Activated T-helper 1 cell treated with anti-CD3 and anti-CD28 coated beads, Interleukin-12 subunit alpha, Interleukin-12 subunit beta, Interleukin-2, Interleukin-4 antibody, amounts not matched to agents 30 ng/mL and 10 ng/mL and 1 ng/mL, durations not matched to agents 14 hours and 24 hours and 36 hours (primary cell): ENCODE measurements at places on chromosomes 4 and X.
A peak's percentile ranks its signal among the peaks of the same experiment; 100 is the strongest.

GRCh38 chrX:29617725-29618124 is 597.6 kb upstream of the MAGEB2 start:
- no peak overlapping the region for H3K4me3 ChIP-seq
- no peaks in the 10 kb centered on the region for H3K27me3 ChIP-seq
- no peaks in the 10 kb centered on the region for H3K4me1 ChIP-seq

DNA sequence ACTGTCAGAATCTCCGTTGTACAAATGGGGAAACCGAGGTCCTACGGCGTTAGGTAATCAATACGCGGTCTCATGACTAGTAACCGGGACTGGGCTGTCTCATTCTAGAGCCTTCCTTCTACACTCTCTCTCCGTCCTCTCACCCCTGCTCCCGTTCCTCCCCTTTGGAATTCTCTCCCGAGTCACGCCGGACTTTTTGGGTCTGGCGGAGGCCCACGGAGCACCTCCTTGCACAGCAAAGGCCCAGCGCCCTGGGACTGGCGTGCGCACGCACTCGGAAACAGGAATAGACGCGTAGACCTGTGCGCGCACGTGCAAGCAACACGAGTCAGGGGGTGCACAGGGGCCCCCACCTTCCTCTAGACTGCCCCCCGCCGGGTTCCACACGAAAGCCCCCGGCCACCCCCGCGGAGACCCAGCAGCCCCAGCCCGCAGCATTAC is 361 bp downstream of the QDPR start:
- H3K27me3 ChIP-seq = peaks cover 13% of the 10 kb centered on the region
- H3K36me3 ChIP-seq = peaks cover 11% of the 10 kb centered on the region
- peaks cover 18% of the 10 kb centered on the region for H3K4me1 ChIP-seq

DNA sequence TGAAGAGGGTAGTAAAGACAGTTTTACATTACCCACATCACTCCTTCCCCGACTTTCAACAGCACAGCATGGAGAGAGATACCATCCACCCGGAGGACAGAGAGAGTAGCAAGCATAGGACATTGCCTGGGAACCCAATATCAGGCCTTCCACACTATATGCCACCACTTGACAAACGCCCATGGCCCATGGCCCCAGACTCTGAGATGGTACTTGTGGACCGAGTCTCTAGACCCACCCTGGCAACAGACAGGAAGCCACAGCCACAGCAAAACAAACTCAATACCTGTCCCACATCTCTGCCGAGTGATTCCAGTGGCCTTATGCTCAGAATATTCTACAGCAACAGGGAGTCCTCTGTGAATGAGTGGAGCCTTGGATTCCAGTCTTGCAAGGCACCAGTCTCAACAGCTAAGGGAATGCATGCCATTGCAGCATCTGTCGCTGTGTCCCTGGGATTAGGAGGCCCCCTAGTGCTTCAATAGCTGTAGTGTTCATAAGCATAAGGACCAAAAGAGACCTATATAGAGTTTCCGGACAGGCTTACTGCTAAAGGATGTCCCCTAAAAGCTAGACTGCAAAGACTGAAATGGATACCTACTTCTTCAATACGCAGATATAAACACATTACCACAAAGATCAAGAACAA is 14.7 kb upstream of the CT55 start:
- H3K4me3 ChIP-seq = no peak overlapping the region
- no peak overlapping the region for H3K27ac ChIP-seq
- no peaks in the 10 kb centered on the region for H3K4me1 ChIP-seq
- H3K27me3 ChIP-seq = peaks cover 19% of the 10 kb centered on the region

DNA sequence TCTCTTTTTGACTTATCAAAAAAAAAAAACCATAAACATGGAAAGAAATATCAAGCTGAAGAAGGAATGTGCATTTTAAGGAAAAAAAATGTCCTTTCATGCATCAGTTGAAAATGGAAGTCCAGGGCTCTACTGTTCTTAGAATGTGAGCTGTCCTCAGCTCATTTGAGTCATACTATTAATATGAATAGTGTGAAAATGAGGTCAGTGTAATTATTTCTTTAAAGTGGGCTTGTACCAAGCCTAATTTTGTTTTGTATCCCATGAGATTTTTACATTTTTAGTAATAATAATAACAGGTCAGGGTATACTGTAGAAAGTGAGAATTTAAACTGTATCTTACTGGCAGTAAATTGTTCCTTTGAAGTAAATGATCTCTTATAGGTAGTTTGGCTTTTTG is 148.5 kb downstream of the NAA11 start:
- no peaks in the 10 kb centered on the region for H3K36me3 ChIP-seq
- no peak for DNase-seq
- no peak overlapping the region for H3K27ac ChIP-seq
- H3K4me1 ChIP-seq = no peaks in the 10 kb centered on the region
- no peak overlapping the region for H3K4me3 ChIP-seq
- H3K27me3 ChIP-seq = no peaks in the 10 kb centered on the region

DNA sequence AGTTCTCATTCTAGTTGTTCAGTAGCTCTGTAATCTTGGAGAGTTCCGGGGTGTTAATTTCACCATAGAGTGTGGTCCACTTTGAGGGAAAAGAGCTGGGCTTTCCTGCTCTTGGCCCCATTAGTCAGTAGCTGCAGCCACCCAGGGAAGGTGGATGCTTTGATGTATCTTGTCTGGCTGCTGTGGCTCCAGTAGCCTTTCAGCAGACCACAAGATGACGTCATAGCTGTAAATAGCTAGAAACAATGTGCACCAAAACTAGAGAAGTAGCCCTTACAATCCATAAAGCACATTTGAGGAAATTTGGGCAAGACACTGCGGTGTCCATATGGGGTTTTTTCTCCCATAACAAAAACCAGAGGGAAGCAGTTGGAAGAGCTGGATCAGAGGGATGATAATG is 32.9 kb upstream of the PRPS2 start:
- no peak overlapping the region for H3K27ac ChIP-seq
- DNase-seq = no peak
- H3K4me1 ChIP-seq = no peaks in the 10 kb centered on the region
- H3K4me3 ChIP-seq = no peak overlapping the region
- H3K36me3 ChIP-seq = no peaks in the 10 kb centered on the region
- H3K27me3 ChIP-seq = peaks cover 7% of the 10 kb centered on the region

- peak overlapping the region; percentile 77 for H3K4me3 ChIP-seq
- peaks cover 1% of the 10 kb centered on the region for H3K36me3 ChIP-seq
- H3K4me1 ChIP-seq = peaks cover 36% of the 10 kb centered on the region
- no peak overlapping the region for H3K27ac ChIP-seq
- no peak for DNase-seq
Measured at GRCh38 chr4:140049849-140050637, 103.9 kb downstream of the MAML3 start.

DNA sequence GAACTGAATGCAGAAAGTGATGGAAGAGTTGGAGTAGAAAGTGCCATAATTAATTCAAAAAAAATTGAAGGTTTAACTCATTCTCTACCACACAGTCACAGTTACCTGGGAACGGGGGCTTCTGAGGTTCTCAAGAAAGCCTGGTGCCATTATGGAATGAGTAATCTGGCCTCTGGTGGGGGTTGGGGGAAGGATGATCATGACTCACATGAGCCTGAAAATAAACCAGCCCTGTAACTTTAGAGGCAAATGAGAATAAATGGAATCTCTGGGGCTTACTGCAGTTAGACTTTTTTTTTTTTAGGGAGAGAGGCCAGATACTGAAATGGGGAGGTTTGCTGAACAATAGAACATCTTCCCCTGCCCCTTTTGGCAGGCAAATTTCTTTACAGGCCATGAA is 55.3 kb downstream of the SOD3 start:
- no peaks in the 10 kb centered on the region for H3K4me1 ChIP-seq
- H3K27ac ChIP-seq = no peak overlapping the region
- H3K36me3 ChIP-seq = no peaks in the 10 kb centered on the region
- H3K4me3 ChIP-seq = no peak overlapping the region
- no peaks in the 10 kb centered on the region for H3K27me3 ChIP-seq

GRCh38 chrX:148541584-148541940 is 41.1 kb downstream of the AFF2 start:
- peaks cover 2% of the 10 kb centered on the region for H3K36me3 ChIP-seq
- no peak overlapping the region for H3K27ac ChIP-seq
- no peaks in the 10 kb centered on the region for H3K4me1 ChIP-seq
- H3K27me3 ChIP-seq = peaks cover 3% of the 10 kb centered on the region
- no peak overlapping the region for H3K4me3 ChIP-seq

DNA sequence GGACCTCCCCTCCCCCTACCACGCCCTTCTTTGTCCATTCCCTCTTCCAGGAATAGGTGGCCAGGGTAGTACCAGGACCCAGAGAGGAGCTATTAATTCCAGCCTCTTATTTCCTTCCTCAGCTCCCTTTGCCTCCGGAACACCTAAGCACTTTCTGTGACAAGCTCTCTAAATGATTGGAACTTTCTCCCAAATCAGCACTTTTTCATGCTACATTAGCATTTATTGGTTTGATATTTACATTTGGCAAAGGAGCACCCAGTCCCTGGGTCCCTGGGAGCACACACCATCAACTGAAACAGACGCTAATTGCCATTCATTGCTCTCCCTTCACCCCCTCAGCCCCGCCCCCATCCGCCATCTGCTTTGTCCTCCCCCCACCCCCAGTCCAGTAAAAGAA is 182.0 kb upstream of the BCOR start:
- H3K4me1 ChIP-seq = peaks cover 29% of the 10 kb centered on the region
- no peak for DNase-seq
- H3K27ac ChIP-seq = no peak overlapping the region
- H3K4me3 ChIP-seq = no peak overlapping the region

- no peak for DNase-seq
- H3K4me1 ChIP-seq = no peaks in the 10 kb centered on the region
- no peaks in the 10 kb centered on the region for H3K36me3 ChIP-seq
- H3K4me3 ChIP-seq = no peak overlapping the region
- H3K27me3 ChIP-seq = peaks cover 14% of the 10 kb centered on the region
- no peak overlapping the region for H3K27ac ChIP-seq
Measured at GRCh38 chr4:1797861-1798579, 4.9 kb downstream of the FGFR3 start.

GRCh38 chrX:49061490-49061889 is 2.7 kb downstream of the CCDC120 start:
- no peaks in the 10 kb centered on the region for H3K27me3 ChIP-seq
- no peak for DNase-seq
- peaks cover 3% of the 10 kb centered on the region for H3K36me3 ChIP-seq
- H3K27ac ChIP-seq = no peak overlapping the region
- H3K4me1 ChIP-seq = no peaks in the 10 kb centered on the region

DNA sequence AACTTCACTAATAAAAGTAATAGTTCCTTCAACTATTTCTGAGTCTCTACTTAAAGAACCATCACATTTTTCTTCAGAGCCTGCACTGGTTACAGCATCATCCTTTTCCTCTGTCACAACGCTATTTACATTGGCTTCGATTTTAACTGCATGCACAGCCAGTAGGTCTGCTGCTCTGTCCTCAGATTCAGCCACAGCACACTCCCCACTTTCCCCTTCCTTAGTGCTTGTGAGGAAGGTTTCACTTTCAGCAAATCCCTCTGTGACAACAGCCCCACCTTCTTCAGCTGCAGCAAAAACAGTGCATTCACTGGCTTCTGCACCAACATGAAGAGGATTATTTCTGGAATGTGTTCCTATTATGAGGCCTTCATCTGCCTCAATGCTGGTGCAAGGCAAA is 25.7 kb downstream of the BOD1L1 start:
- H3K27me3 ChIP-seq = no peaks in the 10 kb centered on the region
- no peak for DNase-seq
- no peak overlapping the region for H3K4me3 ChIP-seq
- no peak overlapping the region for H3K27ac ChIP-seq
- H3K36me3 ChIP-seq = peaks cover 57% of the 10 kb centered on the region

DNA sequence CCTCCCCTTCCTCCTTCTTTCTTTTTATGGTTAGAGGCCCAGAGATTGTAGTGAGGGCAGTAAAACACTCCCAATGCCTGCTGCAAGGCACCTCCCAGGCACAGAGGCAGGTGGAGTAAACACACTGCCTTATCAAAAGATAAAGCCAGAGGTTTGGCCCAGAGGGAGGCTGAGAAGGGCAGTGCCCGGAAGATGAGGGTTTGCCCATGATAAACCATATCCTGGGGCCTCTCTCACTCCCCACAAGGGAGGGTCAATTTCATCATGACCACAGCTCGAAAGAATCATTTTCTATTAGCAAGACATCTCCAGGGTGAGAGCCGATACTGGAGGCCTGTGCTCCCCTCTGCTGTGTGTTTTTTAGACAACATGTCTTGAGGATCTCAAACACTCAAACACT is 98.5 kb upstream of the FAM9C start:
- peaks cover 5% of the 10 kb centered on the region for H3K36me3 ChIP-seq
- no peak overlapping the region for H3K27ac ChIP-seq
- H3K27me3 ChIP-seq = no peaks in the 10 kb centered on the region
- DNase-seq = no peak
- no peak overlapping the region for H3K4me3 ChIP-seq

DNA sequence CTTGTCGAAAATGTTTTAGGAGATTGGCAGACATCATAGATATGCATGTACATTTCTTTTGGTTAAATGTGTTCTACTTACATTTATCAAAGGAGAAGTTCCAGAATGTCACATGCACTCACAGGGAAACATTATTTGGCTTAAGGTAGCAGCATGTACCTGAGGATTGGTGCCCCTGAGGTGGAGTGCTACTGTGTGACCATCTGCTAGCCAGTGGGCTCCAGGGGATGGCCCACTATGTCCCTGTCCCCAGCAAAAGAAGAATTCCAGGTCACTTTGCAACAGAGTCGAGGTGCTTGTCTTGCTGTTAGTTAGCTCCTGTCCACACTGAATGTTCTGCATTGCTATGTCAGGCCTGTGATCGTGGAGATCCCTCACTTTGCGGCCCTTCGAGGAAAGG is 283.2 kb downstream of the ANK2 start:
- H3K4me1 ChIP-seq = no peaks in the 10 kb centered on the region
- no peak for DNase-seq
- peaks cover 6% of the 10 kb centered on the region for H3K27me3 ChIP-seq
- H3K36me3 ChIP-seq = no peaks in the 10 kb centered on the region

DNA sequence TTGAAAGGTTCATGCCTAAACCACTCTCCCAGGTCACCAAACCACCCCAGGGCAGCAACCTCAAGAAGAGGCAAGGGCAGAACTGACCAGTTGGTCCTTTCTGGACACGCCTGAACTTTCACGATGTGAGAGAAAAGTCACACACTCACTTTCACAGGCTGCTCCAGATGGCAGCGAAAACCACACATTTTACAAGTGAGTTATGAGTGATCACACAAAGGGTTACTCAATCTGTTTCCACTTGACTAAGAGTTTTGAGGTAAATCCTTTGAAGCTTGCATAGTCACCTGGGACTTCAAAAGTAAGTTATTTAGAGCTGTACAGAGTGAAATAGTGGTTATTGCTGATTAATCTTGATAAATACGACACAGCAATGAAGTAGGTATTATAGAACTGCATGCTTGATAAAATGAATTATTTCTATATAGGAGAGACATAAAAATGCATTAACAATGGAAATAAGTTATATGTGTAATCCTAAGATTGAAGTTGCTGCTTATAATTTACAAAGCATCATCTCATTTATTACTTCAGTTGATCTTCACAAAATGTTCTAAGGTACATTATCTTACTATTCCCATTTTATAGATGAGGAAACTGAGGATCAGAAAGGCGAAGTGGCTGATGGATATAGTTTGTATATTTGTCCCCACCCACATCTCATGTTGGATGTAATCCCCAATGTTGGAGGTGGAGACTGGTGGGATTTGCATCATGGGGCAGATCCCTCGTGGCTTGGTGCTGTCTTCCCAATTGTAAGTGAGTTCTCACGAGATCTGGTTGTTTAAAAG is 103.0 kb upstream of the KLF3 start:
- peaks cover 13% of the 10 kb centered on the region for H3K4me1 ChIP-seq
- DNase-seq = peak; percentile 8
- peaks cover 26% of the 10 kb centered on the region for H3K27me3 ChIP-seq
- no peak overlapping the region for H3K4me3 ChIP-seq
- H3K27ac ChIP-seq = no peak overlapping the region

GRCh38 chr4:104235967-104236366 is 258.7 kb downstream of the CXXC4 start:
- no peaks in the 10 kb centered on the region for H3K36me3 ChIP-seq
- H3K4me3 ChIP-seq = no peak overlapping the region
- no peaks in the 10 kb centered on the region for H3K27me3 ChIP-seq
